ENCODE measurements at places on chromosomes 7 and 10.
A peak's percentile ranks its signal among the peaks of the same experiment; 100 is the strongest.

DNA sequence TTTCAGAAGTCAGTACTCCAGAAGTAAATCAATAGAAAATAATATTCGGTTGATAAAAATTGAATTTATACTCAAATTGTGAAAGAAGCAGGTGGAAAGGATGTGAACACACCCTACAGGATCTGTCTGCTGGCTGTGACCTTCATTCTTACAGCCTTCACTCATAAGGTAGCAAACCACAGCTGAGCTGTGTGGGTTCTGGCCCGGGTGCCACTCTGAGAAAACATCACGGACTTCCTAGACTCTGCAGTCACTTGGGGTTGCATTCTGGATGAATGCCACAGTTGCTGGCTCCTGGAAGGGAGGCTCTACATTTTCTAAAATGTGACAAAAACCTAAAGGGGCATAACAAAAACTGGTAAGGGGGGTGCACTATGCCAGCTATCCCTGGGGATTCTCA, 36.0 kb upstream of the ABLIM1 start:
- DNase-seq, result no peak

GRCh38 chr7:139526578-139527544, 3.4 kb downstream of the CLEC2L start:
- peak; percentile 92 for DNase-seq

- DNase-seq, result no peak
Measured at GRCh38 chr7:130925136-130925794, 191.3 kb upstream of the KLF14 start.

DNA sequence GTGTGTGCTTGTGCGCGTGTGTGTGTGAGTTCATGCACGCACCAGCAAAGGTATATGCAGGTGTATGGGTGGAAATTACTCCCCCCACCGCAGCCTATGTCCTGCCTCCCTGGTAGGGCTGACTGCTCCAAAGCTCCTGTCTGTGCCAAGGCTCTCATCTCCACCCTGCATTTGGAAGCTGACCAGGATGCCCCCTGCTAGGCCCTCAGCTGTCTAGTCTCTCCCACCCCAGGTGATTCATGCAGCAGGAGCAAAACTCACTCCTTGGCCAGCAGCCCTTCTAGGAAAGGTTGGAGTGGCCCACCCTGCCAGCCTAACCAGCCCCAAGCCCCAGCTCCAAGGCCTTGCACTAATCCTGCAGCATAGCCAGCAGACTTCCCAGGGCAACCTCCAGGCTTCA, 148.4 kb downstream of the GRID1 start:
- DNase-seq, result no peak

GRCh38 chr7:80661729-80662128, 23.3 kb downstream of the CD36 start:
- DNase-seq, result peak; percentile 12

DNA sequence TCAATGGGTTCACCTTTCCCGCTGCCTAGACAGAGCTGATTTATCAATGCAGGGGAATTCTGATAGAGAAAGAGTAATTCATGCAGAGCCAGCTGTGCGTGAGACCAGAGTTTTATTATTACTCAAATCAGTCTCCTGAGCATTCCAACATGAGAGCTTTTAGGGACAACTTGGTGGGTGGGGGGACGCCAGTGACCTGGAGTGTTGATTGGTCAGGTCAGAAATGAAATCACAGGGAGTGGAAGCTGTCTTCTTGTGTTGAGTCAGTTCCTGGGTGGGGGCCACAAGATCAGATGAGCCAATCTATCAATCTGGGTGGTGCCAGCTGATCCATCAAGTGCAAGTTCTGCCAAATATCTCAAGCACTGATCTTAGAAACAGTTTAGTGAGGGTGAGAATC, 99.0 kb upstream of the CAV2 start:
- peak; percentile 17 for DNase-seq

GRCh38 chr7:116355424-116355765, 144.1 kb upstream of the CAV2 start:
- DNase-seq, result no peak

DNA sequence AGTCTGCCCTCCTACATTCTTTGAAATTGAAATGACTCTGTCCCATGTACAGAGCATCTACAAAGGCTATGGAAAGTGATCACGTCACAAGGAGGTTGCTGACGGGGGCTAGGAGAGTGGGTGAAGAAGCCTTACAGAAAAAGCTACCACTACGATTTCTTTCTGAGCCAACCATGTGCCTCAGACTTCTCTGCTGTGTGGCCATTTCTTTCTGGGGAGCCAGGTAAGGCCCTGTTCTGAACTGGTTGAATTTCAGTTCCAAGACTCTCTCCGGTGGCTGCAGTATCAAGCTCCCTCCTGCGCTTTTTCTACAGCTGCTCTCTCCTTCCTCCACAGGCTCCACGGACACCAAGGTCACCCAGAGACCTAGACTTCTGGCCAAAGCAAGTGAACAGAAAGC, 112.5 kb upstream of the PRSS1 start:
- no peak for DNase-seq

GRCh38 chr10:126376956-126377355, 11.3 kb downstream of the ADAM12 start:
- peak; percentile 59 for DNase-seq

GRCh38 chr7:144835155-144835611, 670 bp downstream of the TPK1 start:
- DNase-seq, result peak; percentile 63

GRCh38 chr10:91682912-91683311, 50.0 kb upstream of the PPP1R3C start:
- no peak for DNase-seq

DNA sequence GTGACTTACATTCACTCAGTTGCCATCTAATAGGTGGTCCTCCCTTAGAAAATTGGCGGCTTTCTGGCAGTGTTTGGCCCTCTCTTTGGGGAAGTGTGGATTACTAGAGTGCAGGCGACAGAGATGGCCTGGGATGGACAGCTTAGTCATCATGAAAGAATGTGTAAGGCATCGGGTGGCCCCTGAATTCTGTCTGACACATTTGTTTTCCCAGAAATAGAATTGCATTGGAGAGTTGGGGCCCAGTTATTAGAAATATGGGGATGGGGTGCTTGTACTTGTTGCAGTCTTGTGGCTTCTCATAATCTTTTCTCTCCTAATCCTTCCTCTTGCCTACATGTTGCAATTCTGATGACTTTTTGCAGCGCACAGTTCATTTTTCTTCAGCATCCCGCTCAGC, 13.8 kb downstream of the TCF7L2 start:
- DNase-seq, result peak; percentile 35

- DNase-seq, result no peak
Measured at GRCh38 chr10:3537518-3537917, 247.5 kb downstream of the KLF6 start.

DNA sequence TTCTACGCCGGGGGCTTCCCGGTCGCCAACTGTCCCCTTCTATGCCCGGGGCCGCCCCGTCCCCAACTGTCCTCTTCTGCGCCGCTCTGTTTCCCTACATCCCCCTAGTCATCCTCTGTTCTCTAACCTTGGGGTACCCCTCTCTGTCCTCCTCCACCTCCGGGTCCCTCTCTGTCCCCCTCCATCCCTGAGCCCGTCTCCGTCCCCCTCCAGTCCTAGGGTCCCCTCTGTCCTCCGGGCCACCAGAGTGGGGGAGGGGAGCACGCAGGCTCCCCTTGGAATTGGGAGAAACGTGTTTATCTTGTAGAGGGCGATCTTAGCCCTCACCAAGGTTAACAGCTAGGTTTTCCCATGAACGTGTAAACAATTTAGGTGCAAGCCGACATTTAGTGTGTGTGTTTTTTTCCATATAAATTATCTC, 852 bp upstream of the KLF6 start:
- peak; percentile 59 for DNase-seq

GRCh38 chr10:5537684-5538083, 12.9 kb downstream of the CALML3 start:
- DNase-seq, result no peak

DNA sequence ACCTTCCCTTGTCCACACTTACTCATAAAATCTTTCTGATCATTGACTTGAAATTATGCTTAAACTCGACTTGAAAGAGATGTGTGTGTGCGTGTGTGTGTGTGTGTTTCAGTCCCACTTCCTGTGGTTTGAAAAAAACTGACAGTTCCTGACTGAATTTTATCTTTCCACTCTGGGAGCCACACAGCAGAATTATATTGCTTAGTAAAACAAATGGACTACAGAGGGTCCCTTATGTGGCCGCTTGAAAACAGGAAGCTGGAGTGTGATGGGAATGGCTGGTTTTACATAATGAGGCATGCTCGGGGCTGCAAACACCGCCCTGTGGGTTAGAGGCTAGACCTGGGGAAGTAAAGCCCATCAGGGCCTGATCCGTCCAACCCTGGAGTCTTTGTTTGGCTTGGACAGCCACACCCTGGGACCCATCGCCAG, 54.8 kb downstream of the LYZL1 start:
- DNase-seq, result peak; percentile 15

DNA sequence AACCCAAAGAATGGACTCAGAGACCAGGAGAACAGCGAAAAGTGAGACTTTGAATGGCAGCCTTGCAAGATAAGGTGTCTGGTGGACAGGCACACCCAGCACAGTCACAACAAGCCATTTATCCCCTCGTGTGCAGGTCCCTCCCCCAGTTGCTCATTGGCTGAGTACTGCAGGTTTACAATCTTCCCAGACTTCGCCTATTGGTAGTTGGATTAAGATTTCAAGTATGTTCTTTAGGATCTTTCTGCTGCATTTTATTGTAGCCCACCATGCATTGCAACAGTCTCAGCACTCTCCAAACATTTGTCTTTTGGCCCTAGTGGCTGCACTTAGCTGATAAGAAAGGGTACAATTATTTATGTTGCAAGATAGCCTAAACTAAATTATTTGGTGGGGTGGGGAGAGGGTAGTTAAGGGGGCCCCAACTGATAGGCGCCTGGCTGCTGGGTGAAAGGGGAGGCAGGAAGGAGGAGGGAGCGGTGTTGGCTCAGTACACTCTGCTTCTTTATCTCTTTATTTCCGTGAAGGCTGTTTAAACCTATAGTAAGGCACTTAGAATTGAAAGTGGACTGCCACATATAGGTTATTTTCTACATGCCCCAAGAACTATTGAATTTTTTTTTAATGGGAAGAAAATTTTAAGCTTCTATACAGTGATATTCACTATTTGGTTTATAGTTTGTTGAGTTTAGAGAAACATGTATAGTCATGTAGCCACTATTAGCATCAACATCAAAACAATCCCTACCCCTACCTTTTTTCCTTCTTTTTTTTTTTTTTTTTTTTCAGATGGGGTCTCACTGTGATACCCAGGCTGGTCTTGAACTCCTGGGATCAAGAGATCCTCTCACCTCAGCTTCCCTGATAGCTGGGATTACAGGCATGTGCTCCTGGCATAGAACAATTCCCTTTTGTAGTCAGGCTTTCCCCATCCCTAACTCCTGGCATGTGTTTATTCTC, 54.2 kb downstream of the GUSB start:
- no peak for DNase-seq

DNA sequence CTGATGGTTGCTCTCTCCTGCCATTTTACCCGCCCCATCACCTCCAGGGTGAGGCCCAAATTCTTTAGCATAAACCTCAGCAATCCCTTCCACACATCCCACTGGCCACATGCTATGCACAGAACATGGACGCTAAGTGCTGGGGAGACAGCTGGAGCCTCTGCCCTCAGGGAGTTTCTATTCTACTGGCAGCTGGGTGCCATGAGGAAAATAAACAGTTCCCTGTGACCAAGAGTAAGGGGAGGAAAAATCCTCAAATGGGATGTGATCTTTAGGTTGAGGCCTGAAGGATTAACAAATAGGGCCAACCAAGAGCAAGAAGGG, 1.2 kb downstream of the PARP12 start:
- DNase-seq, result no peak

- no peak for DNase-seq
Measured at GRCh38 chr7:102841290-102841689, 71.5 kb upstream of the LRRC17 start.

DNA sequence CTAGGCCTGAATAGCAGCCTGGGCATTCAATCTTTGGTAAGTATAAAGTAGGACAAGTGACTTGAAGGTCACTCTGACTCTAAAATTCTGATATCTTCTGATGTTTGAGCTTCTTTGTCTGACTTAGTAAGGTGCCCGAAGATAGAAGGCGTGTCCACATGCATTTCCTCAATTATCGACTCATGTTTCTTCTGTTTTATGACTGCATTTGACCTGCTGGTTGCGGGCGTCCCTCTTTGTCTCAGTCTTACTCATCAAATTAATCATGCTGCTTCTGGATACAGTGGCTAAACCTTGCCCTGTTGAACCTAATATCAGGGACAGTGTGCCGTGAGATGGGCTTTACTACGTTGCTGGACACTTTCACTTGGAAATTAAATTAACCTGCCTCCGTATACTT, 534.1 kb downstream of the SDK1 start:
- DNase-seq, result no peak

DNA sequence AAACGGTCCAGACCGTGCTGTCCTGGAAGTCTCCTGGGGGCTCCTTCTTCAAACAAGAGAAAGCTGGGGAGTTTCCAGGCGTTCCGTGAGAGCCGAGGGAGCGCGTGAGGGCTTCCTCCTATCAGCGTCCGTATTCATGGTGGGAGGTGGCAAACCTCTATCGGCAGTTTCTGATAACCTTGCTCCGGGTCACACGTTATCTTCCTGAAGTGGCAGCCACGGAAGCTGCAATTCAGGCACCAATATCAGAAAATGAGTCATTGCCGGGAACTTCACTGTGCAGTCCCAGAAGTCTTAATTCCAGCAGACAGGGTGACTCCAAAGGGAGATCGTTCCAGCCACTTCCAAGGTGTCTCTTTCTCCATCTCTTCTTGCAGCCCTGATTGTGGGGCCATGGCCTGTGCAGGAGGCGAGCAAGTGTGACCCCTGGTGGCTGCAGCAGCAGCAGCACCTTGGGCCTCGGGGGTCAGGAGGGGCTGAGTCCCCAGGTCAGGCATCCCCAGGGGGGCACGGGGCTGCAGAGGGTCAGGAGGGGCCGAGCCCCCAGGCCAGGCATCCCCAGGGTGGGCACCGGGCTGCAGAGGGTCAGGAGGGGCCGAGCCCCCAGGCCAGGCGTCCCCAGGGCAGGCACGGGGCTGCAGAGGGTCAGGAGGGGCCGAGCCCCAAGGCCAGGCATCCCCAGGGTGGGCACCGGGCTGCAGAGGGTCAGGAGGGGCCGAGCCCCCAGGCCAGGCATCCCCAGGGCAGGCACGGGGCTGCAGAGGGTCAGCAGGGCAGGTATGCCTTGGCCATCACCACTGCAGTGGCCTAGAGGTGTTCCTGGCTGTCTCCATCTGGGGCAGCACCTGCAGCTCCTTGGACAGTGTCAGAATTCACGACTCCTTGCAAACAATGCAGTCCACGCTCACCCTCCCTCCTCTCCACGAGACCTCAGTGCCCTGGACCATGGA, 538.7 kb downstream of the DNAJB6 start:
- DNase-seq, result peak; percentile 8

DNA sequence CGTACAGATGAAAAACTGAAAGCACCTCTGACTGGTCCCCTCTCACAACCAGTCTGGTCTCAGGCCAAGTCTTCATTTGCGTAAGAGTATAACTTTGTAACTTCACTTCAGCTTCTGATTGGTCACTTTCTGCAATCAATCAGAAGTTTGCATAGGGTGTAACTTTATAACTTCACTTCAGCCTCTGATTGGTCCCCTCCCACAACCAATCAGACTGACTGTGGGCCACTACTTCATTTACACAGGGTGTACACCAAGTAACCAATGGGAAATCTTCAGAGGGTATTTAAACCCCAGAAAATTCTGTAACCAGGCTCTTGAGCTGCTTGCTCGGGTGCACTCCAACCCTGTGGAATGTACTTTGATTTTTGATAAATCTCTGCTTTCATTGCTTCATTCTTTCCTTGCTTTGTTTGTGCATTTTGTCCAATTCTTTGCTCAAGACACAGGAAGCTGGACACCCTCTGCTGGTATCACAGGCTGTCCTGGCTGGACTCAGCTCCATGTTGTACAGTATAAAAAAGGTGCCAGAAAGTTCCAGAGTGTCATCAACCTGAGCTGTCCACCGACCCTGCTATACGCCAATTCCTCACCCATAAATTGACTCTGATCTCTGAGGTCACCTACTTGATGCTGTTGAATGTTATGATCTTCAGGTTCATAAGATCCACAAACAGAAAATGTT, 74.5 kb downstream of the COBL start:
- DNase-seq, result peak; percentile 2

Data from fibroblast of mammary gland (primary cell).